ENCODE measurements at places on chromosomes 5 and 9. TPM values are rescaled to one million over a fixed set of nuclear protein-coding genes. Genes with fewer than 3 reads are reported as not detected.

- no peak for DNase-seq
These were observed 55.8 kb downstream of the ENTREP1 start for GRCh38 chr9:69380811-69381210.

GRCh38 chr9:89538871-89539270 is 41.0 kb upstream of the SEMA4D start:
- no peak for DNase-seq

GRCh38 chr5:112914584-112914983 is 7.4 kb downstream of the REEP5 start:
- no peak for DNase-seq

KIF4B gene
- 0.15 TPM for polyA plus RNA-seq

- DNase-seq, result no peak
These were observed 105.5 kb downstream of the SMIM23 start for GRCh38 chr5:171891150-171891549.
